Motor neuron (in vitro differentiated cells): ENCODE measurements at places on chromosomes 11 and 22. TPM values are rescaled to one million over a fixed set of nuclear protein-coding genes. Genes with fewer than 3 reads are reported as not detected.

- no peak for ATAC-seq
Measured at GRCh38 chr11:57001674-57002401, 13.1 kb downstream of the OR5AK2 start.

DNA sequence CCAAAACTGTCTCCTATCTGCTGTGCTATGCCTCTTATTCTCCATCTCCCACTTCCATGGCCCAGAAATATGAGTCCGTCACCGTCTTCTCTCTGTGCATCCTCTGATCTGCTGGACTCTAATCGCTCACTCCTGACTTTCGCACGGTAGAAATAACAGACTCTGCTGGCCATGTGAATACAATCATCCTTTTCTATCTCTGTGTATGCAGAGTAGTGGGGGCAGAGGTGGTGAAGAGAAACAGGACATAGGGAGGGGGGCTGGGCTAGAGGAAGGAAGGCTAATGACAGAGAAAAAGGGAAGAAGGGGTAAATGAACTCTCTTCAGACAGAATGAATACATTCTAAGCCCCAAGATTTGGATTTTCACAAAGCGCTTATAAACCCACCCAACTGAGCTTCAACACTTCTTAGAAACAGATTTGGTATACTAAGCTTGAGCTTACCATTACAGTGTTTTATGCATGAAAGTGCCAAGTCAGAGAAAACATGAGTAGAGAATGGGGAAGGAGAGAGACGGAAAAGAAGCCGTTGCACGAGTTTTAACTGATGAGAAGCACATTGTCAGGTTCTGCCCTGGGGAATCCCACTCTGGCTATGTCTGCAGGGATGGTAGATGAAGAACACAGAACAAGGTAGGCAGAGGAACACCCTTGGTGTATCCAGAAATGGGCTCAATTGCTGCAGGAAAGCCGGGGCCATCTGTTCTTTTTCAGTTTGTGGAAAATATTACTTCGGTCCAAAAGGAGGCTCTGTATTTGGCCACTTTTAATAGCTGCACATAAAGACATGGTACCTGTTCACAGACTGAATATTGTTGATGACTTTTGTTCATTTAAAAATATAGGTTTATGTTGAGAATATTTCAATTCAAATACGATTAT, 324.7 kb downstream of the ETS1 start:
- ATAC-seq = no peak

GRCh38 chr22:23110922-23111527, 30.8 kb downstream of the RSPH14 start:
- ATAC-seq = peak; percentile 75

DNA sequence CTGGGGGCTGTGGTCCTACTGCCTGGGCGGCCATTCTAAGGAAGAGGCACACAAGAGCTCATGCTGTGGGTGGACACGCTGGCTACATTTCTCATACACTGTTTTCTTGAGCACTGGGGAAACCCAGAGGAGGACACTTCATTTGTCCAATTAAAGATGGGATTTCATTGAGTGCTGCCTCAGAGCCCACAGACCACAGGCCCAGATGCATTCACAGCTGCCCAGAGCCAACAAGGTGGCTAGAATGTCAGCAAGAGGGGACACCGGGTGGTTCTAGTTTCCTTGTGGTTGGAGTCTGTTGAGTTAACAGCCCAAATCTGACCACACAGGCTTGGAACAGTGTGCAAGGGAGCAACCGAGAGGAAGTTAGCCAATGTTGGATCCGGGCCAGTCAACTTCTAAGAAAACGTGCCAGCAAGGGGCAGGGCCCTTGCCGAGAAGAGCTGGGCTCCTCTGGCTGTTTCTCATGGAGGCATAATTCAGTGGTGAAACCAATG, 35.0 kb upstream of the SORL1 start:
- peak; percentile 69 for ATAC-seq

DNA sequence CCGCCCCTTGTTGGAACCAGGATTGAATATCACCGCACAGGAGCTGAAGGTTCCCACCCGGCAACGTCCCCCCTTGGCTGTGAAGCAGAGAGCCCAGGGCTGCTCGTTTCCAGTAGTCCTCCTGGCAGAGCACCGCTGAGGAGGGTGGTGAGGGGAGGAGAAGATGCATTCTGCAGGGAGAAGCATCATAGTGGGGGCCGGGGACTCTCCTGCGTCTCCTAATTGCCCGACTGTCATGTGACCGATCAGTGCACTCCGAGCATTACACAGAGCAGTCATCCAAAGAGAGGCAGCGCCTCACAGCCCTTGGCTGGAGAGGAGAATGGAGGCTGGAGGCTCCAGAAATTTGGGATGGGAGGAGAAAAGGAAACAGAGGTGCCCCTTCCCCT, 85.0 kb upstream of the SEPTIN5 start:
- peak; percentile 60 for ATAC-seq

DNA sequence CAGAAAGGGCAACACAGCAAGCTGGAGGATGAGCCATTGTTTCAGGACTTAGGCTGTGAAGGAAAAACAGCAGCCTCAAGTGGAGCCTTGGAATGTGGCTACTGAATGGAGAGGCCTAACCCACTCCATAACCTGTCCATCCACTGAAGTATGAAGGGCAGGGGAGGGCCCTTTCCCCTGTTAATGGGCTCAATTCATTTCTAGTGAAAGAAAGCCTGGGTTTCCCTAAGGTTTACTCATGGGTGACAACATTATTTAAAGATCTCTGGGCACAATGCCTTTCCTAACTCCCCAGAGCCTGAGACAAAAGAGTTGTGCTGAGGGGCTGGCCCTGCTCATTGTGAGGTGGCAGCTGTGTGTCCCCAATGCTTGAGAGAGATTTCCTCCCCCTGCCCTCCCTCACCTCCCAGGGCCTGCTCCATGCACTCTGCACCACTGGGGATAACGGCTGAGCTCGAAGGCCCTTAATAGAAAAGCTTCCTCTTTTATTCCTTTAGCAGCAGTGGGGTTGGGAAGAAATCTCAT, 83.8 kb downstream of the ME3 start:
- ATAC-seq = peak; percentile 83

KRTAP5-7 gene
- 0.38 TPM in 1 of 2 replicates, not detected in the other for total RNA-seq

RAB38 gene
- total RNA-seq = 1.4 and 1.9 TPM in 2 replicates
